ENCODE measurements at places on chromosomes 2 and 18.

- DNase-seq = peak; percentile 55
Measured at GRCh38 chr2:98464772-98465310, 20.2 kb downstream of the INPP4A start.

- no peak for DNase-seq
Measured at GRCh38 chr2:66667301-66667700, 232.4 kb downstream of the MEIS1 start.

DNA sequence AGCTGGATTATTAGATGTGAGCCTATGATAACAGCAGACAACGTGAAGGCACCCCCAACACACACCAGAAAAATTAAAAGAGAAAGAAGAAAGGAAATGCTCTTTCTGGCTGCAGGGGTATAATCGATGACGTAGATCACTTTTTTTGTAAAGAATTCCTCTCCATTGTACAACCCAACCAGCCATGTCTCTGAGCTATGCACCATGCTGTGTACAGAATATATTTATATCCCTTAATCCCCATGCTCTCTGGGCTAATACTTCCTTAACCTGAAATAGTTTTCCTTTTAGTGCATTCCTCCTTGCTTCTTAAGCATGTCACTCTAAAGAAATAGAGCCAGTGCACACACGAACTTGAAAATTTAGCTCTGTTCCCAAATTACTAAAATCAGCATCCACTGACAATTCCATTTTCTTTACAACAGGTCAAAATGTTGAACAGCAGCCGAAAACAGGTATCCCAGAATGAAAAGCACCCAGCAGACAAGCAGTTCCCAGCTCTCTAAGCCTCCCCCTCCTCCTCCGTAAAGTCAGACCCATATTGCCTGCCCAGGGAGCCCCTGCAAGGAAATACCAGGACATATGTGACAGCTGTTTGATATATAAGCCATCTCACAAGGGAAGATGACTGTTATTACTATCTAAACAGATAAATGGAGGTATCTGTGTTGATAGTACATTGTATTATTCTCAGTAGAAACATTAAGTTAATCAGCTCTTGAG, 247.4 kb upstream of the RAB6C start:
- DNase-seq = no peak

DNA sequence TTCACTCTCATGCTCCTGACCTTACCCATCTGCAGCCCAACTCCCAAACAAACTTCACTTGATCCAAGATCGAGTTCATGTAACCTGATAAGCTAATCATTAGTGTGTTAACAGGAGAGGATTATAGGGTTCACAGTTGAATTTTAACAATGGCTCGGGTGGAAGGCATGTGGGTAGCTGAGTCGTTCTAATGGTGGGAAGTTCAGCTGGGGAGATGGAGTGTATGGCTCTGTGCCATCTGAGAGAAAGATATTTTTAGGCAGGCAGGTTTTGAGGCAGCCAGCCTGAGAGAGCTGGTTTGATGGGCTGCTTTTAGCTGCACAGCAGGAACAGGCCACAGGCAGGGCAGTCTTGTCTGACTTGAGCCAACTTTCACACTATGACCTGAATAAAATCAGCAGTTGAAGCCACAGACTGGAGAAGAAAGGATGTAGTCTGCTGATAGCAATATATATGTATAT, 17.7 kb upstream of the NFE2L2 start:
- DNase-seq = no peak
